Lower leg skin (tissue), 4 donors: ENCODE measurements at places on chromosomes 11 and 22. TPM values are rescaled to one million over a fixed set of nuclear protein-coding genes. Genes with fewer than 3 reads are reported as not detected.

Gene IFTAP
- total RNA-seq, result 4.0 TPM

GRCh38 chr11:1854132-1854948, 1.5 kb downstream of the LSP1 start:
- no peak for DNase-seq

- DNase-seq, result peak; percentile 56
These were observed at the start of gene FIBIN for GRCh38 chr11:26993965-26994457. TSS of gene FIBIN (plus strand) at chr11:26994112. CDS start at chr11:26994527, 415 bp downstream.

DNA sequence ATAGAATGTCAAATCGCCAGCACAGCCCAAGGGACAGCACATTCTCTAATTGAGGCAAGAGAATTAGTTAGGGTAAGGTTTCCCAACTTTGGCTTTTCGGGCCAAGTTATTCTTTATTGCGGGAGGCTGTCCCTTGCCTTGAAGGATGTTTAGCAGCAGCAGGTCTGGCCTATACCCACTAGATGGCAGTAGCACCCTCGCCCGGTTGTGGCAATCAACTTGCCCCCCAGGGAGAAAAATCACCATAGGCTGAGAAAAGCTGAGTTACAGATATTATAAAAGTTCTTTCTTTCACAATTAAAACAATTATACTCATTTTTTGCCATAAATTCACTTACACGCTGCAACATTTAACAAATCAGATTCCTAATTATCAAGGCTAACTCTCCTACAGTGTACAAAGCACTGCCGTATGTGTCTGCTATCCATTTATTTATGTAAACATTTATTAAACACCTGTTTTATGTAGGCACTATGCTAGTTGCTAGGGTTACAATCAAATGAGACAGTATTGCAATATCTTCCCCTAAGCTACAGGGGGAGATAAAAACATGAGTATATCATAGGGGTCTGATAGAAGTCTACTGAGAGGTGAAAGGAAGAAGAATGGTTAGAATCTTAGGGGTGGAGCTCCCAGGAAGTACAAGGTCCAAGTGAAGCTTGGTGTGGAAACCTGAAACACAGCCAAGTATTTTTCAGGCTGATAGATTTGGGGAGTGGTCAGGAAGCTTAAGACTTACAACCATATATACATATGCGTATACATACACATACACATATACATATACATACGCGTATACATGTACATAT, 452.3 kb downstream of the RAB38 start:
- DNase-seq, result no peak

DNA sequence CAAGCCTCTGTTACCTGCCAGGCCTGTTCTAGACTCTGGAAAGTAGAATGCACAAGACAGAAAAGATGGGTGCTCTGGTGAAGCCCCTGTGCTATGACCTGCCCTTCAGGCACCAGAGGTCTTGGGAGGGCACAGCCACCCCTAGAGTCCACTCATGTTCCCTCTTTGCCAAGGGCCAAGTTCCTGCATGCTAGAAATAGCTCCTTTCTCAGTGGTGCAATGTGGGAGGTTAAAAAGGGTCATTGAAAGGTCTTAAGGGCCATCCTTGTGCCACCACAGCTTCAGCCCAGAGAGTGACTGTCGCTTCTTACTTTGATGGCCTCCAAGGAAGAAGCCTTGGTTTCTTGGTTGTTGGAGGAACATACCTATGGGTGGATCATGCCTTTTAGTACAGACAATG, 84.6 kb upstream of the PARVA start:
- no peak for DNase-seq

DNA sequence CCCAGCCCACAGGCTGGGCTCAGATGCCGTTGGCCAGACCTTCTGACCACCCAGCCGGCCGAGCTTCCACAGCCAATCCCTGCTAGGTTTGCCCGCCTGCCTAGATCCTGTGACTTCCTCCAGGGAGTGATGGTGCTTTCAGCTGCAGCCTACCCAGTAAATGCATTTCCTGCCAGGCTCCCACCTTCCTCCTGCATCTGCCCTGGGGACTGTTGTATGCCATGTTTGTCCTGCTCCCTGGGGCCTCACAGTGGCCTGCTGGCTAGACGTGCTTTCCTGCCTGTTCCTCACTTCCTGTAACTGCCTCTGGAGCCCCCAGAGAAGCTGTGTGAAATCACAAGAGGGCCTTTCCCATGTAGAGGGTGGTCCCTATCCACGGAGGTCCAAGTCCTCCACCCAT, 86.2 kb downstream of the GALNT18 start:
- DNase-seq, result no peak

DNA sequence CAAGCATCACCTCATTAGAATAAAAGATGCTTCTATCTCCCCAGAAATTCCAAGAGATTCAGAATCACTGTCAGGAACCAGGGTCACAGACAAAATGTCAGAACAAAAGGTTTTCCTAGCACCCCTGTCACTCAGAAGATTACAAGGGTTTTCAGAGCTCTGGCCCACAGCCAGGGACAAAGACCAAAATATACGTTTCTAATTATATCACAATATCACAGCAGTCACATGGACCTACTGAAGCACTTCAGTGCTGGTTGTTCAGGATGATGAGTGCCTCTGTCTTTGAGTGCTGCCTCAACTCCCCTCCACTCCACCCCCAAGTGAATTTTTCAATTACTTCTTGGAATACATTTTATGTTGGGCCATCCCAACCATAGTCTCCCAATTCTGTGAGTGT, 21.9 kb upstream of the RTL6 start:
- peak; percentile 32 for DNase-seq

DNA sequence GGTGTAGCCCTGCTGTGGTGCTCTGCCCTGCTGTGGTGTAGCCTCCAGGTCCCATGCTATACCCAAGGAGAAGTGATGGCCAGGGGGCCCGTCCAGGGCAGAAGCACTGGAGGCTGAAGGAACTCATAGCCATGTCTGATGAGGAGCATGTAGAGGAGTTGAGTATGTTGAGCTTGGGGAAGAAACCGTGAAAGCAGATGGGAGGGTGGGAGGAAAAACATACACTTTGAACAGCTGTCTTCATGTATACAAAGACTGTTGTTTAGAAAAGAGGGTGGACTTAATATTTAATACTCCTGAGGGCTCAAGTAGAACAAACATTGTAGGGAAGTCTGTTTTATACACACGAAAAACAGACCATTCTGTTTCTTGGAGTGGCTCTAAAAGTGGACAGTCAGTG, 26.6 kb upstream of the TTC12 start:
- DNase-seq, result no peak
